ENCODE measurements at places on chromosomes 4 and X. TPM values are rescaled to one million over a fixed set of nuclear protein-coding genes. Genes with fewer than 3 reads are reported as not detected.

DNA sequence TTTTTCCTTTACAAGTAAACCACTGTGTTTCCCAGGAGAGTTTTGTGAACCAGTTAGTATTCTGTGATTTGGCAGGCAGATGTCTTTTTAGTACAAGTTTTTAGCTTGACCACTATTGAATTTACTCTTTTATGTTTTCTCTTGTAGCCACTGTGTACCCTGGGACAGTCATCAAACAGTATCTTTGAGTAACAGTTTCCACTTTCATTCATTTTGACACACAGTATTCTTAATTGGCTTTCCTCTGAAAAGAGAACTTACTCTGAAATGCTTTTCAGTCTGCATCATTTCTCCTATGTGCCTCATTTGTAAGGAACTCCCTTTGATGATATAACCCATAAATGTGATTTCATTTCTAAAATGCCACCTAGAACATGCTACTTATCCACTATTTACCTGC is 476.5 kb downstream of the PDGFC start:
- DNase-seq: no peak

GRCh38 chrX:129965166-129965565 is 17.3 kb upstream of the BCORL1 start:
- DNase-seq: no peak

DNA sequence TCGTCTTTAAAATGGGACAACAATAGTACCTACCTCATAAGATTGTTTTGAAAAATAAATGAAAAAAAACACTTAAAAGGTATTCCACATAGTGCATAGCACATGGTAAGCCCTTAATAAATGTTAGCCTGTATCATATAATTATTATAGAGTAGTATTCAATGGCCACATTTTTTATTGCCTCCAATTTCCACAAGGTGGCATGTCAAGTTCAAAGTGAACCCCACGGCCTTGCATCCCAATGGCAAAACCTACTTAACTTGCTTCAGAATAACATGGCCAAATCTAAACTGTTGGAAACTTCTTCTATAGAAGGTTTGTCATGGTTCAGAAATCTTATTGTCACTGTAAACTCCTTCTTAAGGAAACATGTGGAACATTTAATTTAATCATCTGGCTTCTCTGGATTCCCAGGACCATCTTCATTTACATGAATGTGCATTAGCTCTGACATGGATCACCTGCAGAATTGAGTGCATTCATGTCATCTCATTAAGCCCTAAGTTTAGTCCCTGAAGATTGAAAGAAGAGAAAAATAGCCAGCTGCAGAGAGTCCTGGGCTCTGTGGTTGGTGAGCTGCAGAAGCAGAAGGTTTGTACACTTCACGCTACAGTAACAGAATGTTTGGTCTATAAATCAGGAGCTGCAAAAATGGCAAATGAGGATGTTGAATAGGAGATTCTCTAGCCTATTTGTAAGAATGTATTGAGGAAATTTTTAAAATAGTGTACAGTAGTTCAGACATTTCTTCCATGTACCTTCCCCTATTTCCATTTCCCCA is 61.0 kb downstream of the ANXA3 start:
- no peak for DNase-seq

DNA sequence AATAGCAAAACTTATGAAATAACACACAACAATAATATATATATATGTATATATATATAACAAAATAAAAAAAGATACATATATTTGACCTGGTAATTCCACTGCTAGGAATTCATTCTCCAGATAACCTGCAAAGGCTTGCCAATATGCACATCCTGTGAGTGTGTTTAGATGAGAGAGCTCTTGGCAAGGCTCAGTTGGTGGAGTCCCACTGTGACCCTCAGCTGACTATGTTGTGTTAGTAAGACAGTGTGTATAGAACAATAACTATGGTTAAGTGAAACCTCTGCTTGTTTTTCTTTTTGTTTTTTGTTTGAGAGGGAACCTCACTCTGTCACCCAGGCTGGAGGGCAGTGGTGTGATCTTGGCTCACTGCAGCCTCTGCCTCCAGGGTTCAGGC is 39.5 kb upstream of the RBMX start:
- DNase-seq: no peak

GRCh38 chrX:12447448-12448064 is 309.3 kb downstream of the FRMPD4 start:
- no peak for DNase-seq

DNA sequence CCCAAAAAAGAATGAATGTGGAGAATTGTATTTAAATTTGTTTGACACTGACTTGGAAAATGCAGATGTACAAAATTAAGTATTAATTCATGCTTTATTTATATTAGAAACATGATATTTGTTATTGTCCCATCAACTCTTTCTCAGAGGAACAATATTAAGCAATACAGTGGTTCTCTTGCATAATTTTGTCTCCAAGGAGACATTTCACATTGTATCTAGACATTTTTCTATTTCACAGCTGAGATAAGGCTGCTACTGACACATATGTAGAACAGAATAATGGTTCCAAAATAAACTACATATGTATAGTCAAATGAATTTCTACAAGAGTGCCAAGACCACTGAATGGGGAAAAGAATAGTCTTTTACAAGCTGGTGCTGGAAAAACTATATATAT is 427.9 kb upstream of the SPANXN1 start:
- no peak for DNase-seq

DNA sequence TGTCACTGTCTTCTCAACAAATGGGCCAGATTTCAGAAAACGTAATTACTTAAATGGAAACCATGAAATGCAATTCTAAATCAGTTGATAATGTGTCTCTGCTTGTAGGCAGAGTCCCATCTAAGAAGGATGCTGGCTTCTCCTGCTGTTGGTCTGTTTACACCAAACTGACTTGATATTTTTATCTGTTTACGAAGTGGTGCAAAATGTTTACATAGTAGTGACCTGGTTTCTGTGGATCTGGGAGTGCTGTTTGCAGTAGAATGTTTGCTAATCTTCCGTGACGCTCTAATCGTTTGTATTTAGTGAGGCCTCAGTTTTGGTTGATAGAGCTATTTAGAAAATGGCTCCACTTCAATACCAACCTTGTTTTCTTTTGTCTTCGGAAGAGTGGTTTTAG is 213.5 kb downstream of the VEGFC start:
- no peak for DNase-seq

- no peak for DNase-seq
Observed at GRCh38 chrX:154310616-154311536, 15.3 kb downstream of the TKTL1 start.

GRCh38 chr4:186192066-186192612 is 772 bp downstream of the CYP4V2 start:
- no peak for DNase-seq

- no peak for DNase-seq
Observed at GRCh38 chrX:7156879-7157278, 8.9 kb upstream of the PUDP start.

Gene TRIM61
- polyA plus RNA-seq: 2.5 TPM

Gene TEC
- 4.8 TPM for polyA plus RNA-seq

Gene ELMOD2
- polyA plus RNA-seq: 4.6 TPM

Gene PPP1R2C
- 0.24 TPM for polyA plus RNA-seq
